Myocyte (in vitro differentiated cells): ENCODE measurements at places on chromosomes 2 and 18. TPM values are rescaled to one million over a fixed set of nuclear protein-coding genes. Genes with fewer than 3 reads are reported as not detected.

DNA sequence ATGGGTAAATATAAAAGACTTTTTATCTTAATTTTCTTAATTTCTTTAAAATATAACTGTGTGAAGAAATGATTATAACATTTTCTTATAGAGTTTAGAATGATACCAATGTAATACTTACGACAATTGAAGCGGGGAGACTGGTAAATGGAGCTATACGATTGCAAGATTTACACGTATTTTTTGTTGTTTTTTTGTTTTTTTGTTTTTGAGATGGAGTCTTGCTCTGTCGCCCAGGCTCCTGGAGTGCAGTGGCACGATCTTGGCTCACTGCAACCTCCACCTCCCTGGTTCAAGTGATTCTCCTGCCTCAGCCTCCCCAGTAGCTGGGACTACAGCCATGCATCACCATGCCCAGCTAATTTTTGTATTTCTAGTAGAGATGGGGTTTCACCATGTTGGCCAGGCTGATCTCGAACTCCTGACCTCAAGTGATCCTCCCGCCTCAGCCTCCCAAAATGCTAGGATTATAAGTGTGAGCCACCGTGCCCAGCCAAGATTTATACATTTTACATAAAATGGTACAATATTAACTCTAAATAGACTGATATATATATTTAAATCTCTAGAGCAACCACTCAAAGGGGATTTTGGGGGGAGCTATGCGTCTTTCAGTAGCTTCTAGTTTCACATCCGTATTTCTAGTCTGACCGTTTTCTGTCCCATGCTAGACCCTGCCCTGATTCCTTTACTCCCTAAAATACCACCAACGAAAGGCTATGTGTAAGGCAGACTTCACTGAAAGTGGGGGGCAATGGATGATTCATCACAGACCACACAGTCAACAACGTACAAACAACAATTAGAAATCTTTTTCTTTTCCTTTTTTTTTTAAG, 28.2 kb upstream of the ATG16L1 start:
- DNase-seq: no peak

GRCh38 chr2:13676269-13676668, 956.2 kb upstream of the LRATD1 start:
- peak; percentile 77 for DNase-seq

DNA sequence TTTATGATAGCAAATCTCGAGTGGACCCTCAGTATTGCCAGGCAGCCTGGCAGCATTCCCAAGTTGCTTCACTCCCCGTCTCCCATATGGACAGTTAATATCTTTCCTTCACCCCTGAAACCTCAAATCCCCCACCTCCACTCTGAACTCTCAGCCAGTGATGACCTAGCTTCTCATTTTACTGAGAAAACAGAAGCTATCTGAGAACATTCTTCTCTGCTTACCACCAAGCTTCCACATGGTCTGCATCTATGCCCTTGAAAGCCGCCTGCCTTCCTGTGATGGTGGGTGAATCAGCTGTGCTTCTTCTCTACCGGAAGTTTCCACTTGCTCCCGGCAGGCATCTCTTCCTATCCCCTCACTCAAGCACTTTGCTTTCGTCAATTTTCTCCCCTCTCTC, 529.2 kb downstream of the EPHA4 start:
- DNase-seq: peak; percentile 16

DNA sequence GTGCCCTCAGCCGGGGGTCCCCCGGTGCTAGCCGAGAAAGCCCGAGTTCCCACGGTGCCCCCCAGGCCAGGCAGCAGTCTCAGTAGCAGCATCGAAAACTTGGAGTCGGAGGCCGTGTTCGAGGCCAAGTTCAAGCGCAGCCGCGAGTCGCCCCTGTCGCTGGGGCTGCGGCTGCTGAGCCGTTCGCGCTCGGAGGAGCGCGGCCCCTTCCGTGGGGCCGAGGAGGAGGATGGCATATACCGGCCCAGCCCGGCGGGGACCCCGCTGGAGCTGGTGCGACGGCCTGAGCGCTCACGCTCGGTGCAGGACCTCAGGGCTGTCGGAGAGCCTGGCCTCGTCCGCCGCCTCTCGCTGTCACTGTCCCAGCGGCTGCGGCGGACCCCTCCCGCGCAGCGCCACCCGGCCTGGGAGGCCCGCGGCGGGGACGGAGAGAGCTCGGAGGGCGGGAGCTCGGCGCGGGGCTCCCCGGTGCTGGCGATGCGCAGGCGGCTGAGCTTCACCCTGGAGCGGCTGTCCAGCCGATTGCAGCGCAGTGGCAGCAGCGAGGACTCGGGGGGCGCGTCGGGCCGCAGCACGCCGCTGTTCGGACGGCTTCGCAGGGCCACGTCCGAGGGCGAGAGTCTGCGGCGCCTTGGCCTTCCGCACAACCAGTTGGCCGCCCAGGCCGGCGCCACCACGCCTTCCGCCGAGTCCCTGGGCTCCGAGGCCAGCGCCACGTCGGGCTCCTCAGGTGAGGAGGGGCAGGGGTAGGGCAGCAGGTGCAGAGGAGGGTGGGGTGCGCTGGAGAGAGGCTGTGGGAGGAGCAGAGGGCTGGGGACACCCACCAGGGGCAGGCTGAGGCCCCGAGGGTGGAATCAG, 14.1 kb upstream of the GMPPA start:
- DNase-seq: no peak

The RNF149 gene
- total RNA-seq: 32.3 and 40.8 TPM in 2 replicates

- no peak for DNase-seq
Measured at GRCh38 chr2:88859461-88859860, 168.0 kb downstream of the RPIA start.
